RCC 7860 (cell line): ENCODE measurements at places on chromosomes 7 and 10.

DNA sequence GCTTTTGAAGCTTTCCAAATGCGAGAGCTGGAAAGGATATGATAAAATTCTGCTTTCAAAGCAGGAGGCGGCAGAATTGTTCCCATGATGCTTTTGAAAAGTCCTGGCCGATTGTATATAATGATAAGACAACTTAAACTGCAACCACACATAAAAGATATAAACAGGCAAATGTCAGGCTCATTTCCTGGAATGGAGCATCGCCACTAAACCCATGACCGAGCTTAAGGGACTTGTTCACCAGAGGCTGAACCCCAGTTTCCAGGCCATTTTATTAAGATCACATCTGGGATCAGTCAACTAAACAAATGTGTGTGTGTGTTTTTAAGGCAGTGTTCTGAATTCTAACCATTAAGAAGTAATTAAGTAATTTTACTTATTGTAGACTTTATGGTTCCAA, 131.6 kb downstream of the ITGA8 start:
- no peak for DNase-seq

GRCh38 chr7:30157204-30157603, 22.4 kb downstream of the MTURN start:
- DNase-seq: no peak

DNA sequence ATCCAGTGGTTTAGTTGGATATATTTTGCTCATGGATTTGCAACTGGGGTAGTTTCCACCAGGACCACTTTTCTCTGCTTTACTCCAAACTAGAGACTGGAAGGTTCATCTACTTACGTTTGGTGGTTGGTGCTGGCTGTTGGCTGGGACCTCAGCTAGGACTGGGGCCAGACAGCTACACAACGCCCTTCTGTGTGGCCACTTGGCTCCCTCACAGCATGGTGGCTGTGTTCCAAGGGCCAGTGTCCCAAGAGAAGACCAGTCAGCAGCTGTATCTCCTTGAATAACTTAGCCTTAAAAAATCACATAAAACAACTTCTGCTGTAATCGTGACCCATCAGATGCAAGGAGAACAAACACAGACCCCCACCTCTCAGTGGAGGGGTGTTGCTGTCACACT, 4.2 kb upstream of the KCNH2 start:
- DNase-seq: no peak

DNA sequence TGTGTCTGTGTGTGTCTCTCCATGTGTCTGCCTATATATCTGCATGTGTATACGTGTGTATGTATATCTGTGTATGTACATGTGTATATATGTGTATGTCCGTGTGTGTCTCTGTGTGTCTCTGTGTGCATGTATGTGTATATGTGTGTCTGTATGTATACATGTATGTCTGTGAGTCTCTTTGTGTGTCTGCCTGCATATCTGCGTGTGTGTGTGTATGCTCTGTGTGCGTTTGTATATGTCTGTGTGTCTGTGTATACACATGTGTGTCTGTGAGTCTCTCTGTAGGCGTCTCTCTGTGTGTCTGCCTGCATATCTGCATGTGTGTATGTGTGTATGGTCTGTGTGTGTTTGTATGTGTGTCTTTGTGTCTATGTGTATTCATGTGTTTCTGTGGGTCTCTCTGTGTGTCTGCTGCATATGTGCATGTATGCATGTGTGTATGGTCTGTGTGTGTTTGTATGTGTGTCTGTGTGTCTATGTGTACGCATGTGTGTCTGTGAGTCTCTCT, 23.7 kb upstream of the KLF6 start:
- no peak for DNase-seq

- DNase-seq: no peak
Observed at GRCh38 chr10:97509120-97509680, 10.5 kb downstream of the UBTD1 start.

DNA sequence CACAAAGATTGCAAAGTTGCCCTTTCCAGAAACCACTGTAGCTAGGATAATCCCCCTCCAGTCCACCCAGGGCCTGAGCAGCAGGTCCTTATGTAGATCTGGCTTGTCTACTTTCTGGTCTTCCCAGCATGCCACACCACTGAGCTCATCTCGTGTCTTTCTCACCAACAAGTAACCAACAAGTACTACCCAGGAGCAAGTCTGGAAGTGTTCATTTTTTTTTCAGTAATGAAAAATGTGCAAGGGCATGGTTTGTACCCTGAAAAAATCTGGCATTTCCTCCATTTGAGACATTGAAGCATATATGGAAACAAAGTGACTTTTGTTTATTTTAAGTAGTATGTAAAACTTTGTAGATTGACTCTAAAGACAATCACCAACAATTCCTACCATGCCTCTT, 120.8 kb downstream of the INHBA start:
- DNase-seq: no peak

DNA sequence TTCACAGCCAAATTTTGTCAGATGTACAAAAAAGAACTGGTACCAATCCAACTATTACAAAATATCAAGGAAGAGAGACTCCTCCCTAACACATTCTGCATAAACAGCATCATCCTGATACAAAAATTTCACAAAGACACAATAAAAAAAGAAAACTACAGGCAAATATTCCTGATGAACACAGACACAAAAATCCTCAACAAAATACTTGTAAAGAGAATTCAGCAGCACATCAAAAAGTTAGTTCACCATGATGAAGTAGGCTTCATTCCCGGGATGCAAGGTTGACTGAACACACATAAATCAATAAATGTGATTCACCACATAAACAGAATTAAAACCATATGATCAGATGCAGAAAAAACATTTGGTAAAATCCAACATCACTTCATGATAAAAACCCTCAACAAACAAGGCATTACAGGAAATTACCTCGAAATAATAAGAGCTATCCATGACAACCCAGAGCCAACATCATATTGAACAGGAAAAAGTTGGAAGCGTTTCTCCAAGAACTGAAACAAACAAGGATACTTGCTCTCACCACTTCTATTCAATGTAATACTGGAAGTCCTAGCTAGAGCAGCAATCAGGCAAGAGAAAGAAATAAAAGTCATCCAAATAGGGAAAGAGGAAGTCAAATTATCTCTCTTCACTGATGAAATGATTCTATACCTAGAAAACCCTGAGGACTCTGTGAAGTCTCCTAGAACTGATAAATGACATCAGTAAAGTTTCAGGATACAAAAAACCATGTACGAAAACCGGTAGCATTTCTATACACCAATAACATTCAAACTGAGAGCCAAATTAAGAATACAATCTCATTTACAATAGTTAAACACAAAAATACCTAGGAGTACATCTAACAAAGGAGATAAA, 223.1 kb downstream of the REEP3 start:
- DNase-seq: no peak

- DNase-seq: no peak
Observed at GRCh38 chr7:156667110-156667426, 26.5 kb downstream of the RNF32 start.

- no peak for DNase-seq
Observed at GRCh38 chr10:52217531-52217930, 96.5 kb upstream of the DKK1 start.

GRCh38 chr10:16184096-16184597, 252.7 kb upstream of the PTER start:
- no peak for DNase-seq

GRCh38 chr7:109956916-109957315, 1134.0 kb upstream of the LRRN3 start:
- DNase-seq: no peak

- DNase-seq: no peak
Observed at GRCh38 chr7:153110606-153111005, 351.1 kb downstream of the ACTR3B start.

- no peak for DNase-seq
Observed at GRCh38 chr10:71621231-71622153, 98.1 kb downstream of the C10orf105 start.

- DNase-seq: peak; percentile 56
Observed at GRCh38 chr10:132065491-132066105, at the start of gene JAKMIP3. Gene JAKMIP3, plus strand, starts transcription at chr10:132065946. Its CDS starts 38,863 bp downstream, at chr10:132104809.

GRCh38 chr7:5500056-5500776, 76.6 kb upstream of the TNRC18 start:
- peak; percentile 68 for DNase-seq

GRCh38 chr7:64639267-64640001, 26.5 kb upstream of the ZNF107 start:
- no peak for DNase-seq

DNA sequence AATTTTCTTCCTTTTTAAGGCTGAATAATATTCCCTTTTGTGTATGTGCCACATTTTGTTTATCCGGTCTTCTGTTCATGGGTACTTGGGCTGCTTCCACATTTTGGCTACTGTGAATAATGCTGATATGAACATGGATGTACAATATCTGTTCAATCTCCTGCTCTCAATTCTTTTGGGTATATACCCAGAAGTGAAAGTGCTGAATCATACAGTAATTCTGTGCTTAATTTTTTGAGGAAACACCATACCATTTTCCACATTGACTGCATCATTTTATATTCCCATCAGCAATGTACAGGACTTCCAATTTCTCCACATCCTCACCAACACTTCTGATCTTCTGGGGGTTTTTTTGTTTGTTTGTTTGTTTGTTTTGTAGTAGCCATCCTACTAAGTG, 135.0 kb upstream of the INHBA start:
- DNase-seq: no peak

- DNase-seq: no peak
Observed at GRCh38 chr7:71935674-71936073, 476.5 kb downstream of the CALN1 start.

DNA sequence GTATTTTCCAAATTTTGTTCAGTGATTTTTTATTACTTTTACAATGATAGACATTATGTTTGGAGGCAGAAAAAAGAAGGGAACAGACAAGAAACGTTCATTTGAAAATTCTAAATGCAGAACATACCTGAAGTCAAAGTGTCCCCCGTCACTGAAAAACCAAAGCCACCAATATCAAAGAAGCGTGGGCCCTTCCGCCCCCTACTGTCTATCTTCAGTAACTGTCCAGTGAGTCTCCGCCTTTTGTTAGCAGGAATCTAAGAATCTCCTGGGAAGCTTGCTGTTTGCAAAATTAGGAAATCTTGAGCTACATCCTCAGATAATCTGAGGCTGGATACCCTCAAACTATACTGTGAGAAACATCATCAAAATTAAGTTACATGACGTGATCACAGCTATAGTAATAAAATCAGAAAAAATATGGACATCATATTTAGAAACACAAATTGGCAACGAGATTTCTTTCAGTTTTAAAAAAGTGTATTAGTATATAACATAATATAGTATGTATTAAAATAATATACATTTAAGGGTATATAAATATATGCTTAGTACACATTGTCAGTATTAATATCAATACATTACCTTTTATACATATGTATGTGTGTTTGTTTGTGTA, 169.3 kb upstream of the AKR1E2 start:
- DNase-seq: peak; percentile 54

- no peak for DNase-seq
Observed at GRCh38 chr10:10498781-10499180, 518.9 kb upstream of the CELF2 start.

DNA sequence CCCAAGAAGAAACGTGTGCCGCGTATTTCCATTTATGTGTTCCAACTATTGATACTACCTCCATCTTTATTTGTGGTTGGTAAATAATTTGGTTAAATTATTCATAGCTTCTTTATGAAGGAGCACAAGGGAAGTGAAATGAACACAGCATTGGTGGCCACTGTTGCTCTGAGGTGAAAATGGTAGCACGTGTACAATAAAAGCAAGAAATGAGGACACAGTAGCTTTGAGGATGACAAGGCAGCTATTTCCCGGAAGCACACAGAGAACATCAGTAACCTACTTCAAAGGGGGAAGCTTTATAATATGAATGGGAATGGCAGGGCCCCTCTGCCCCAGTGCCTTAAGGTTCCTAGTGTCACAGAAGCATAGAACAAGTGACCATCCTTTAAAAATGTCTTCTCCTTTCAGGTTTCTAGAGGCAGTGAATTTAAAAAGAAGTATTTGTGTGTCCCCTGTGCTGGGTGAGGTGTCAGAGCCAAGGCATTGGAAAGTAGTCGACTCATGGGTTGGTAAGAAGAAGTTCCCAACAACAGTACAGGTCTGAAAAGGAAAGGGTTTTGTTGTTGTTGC, 78.8 kb downstream of the SGMS1 start:
- no peak for DNase-seq

DNA sequence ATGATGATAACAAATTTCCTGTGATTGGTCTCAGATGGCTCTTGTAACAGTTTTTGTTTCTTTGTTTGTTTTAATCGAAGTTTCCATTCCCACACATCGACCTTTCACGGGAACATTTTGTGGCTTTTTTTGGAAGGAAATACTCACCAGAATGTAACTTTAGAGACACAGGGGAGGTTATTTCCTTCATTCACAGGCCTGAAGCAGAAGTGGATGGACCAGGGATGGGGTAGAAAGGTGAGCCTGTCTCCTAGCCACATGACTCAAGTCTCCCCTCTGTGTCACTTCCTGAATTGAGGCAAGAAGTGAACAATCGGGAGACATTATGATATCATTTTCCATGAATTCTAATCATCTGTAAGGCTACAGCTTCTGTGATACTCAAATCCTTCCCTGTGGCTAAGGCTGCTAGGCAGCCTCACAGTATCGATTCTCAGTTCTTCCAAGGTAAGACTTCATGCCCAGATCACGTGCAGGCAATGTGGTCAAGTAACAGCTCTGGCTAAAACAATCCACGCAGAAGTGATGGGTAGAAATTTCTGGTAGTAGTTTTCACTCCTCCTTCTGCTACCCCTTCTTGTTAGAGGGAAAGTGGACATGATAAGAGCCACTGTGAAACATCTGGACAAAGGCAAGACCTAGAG, 203.9 kb upstream of the NEBL start:
- peak; percentile 33 for DNase-seq

DNA sequence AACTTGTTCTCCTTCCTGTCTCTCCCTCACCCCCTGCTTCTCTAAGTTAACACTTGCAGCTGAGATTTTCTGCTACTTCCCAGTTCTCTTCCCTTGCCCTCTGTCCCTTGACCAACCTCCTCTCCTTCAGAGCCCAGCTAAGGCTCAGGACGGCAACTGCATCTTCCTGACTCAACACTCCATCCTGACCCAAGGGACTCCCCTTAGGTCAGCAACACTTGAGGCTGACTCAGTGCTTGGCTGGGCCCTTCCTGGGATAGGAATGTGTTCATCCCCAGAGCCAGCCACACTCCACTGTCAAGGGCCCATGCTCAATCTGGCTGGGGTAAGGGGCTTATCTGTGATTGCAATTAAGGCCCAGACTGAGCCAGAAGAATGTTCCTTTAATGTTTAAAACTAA, 3.4 kb downstream of the CALHM2 start:
- peak; percentile 61 for DNase-seq

GRCh38 chr7:54712820-54713219, 46.2 kb downstream of the SEC61G start:
- no peak for DNase-seq

GRCh38 chr7:149196151-149196704, 882 bp downstream of the ZNF282 start:
- no peak for DNase-seq

GRCh38 chr7:94289071-94289470, 105.6 kb upstream of the COL1A2 start:
- DNase-seq: peak; percentile 59
